HS-5 (cell line): ENCODE measurements at places on chromosomes 2 and 18.

GRCh38 chr2:33247365-33247764, 229.1 kb upstream of the RASGRP3 start:
- DNase-seq = no peak

- DNase-seq = no peak
These were observed 36.7 kb downstream of the WDFY1 start for GRCh38 chr2:223908304-223908998.

GRCh38 chr2:230650585-230651137, 62.0 kb upstream of the CAB39 start:
- no peak for DNase-seq

GRCh38 chr18:70260683-70261082, 28.2 kb upstream of the SOCS6 start:
- DNase-seq = no peak

GRCh38 chr18:1585881-1586488, 681.3 kb downstream of the ADCYAP1 start:
- DNase-seq = no peak
